ENCODE measurements at places on chromosomes 13 and 19.

DNA sequence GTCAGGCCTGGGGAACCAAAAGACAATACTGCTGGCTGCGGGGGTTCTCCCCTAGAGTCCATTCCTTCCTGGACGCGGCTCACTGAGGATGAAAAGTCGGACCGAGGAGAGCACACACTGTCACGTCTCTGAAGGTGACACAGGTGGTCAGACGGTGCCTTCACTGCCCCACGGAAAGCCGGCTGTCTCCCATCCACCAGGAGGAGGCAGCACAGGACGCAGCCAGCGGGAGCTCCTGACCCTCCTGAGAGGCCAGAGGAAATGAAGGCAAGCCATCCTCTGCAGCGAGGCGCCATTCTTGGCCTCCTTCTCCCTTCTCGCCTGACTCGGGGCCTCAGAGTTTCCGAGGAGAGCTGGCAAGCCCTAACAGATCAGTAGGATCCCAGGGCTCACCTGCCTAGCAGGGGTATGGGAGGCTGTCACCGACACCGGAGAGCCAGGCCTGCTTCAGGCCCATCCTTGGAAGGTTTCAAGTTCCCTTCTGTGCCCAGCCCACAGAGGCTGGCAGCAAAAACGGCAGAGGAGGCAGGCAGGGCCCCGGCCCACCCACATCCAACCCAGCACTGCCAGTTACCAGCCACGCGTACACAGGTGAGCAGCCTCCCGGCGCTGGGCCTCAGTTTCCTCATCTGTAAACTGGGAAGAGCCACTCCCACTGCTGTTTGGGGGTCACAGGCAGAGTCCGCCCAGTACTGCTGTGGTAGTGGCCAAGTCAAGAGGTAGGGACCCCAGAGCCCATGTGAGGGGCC lies 4.5 kb downstream of the REXO1 start:
- DNase-seq = no peak

GRCh38 chr13:86446311-86446710 lies 647.1 kb upstream of the SLITRK6 start:
- no peak for DNase-seq

GRCh38 chr13:109093998-109094397 lies 464.6 kb downstream of the MYO16 start:
- DNase-seq = no peak

GRCh38 chr13:113874579-113875428 lies 10.9 kb upstream of the GAS6 start:
- no peak for DNase-seq

- DNase-seq = no peak
Observed at GRCh38 chr19:57570707-57571106, 8.0 kb downstream of the ZNF416 start.

- DNase-seq = no peak
Observed at GRCh38 chr13:43846496-43847158, 32.9 kb downstream of the CCDC122 start.

GRCh38 chr19:3682741-3683404 lies 17.4 kb downstream of the PIP5K1C start:
- no peak for DNase-seq

GRCh38 chr19:3411636-3412035 lies 45.3 kb downstream of the NFIC start:
- no peak for DNase-seq

GRCh38 chr19:46624958-46625661 lies at the start of gene PTGIR:
TSS of gene PTGIR (minus strand) at chr19:46625089. CDS start at chr19:46624225, 864 bp downstream.
- peak; percentile 70 for DNase-seq

DNA sequence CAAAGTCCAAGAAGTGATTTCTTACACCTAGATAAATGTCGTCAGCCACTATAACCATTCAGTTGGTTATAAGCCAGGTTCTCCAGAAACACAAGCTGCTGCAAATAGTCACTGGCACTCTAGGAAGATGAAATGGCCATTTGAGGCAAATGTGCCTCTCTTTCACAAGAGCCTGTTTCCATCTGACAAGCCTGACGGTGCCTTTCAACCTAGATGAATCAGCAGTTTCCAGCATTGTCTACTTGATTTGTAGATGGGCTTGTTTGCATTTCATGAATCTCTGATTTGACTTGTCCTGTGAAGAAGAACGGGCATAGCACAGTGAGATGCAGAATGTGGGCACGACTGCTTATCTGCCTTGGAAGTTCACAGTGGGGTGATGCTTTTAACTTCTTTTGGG lies 327.2 kb downstream of the LMO7 start:
- no peak for DNase-seq

DNA sequence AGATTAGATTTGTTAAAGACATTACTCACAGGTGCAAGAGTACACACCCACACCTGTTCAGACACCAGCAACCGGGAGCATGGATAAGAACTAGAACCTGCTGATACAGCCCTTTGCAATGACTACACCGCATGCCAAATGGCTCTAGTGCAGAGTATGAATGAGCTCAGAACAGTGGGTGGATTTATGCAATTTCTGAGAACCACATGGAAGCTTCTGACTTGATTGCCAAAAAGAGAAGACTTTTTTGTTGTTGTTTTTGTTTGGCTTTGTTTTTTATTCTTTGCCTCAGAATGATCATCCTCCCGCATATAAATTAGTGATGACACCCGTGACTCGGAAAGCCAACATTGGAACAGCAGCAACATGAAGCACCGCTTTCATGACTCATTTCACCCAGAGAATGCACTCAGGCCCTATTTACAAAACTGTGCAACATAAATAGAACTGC lies 77.4 kb upstream of the LRCH1 start:
- DNase-seq = no peak

- DNase-seq = no peak
Observed at GRCh38 chr13:60690604-60691003, 293.6 kb downstream of the TDRD3 start.

DNA sequence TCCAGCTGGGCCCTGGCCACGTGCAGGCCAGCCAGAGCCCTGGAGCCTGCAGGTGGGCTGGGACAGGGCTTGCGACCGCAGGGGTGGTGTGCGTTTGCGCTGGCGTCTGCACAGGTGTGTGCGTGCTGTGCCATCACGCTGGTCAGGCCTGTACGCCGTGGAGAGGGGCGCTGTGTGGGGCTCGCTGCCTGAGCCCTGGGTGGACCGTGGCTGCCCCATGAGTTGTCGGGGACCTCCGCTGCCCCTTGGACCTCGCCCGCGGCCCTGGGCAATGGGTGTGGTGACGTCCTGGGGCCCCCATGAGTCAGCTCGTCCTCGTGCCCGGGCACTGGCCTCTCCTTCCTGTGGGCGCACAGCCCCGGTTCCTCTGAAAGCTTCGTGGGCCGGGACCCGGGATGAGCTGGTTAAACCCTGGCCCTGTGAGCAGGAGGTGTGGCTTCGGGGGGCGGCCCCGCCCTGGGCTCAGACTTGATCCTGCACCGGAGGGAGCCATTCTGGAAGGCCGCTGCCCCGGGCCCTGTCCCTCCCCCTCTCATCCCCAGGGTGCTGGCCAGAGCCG lies 6.8 kb downstream of the CSNK1G2 start:
- DNase-seq = no peak

- no peak for DNase-seq
Observed at GRCh38 chr19:16621165-16621800, 6.7 kb downstream of the MED26 start.

GRCh38 chr19:41720103-41720502 lies 11.7 kb downstream of the CEACAM5 start:
- DNase-seq = no peak

- DNase-seq = no peak
Observed at GRCh38 chr13:82224806-82225205, 1657.5 kb downstream of the SLITRK1 start.

- DNase-seq = no peak
Observed at GRCh38 chr13:39159393-39159792, 121.1 kb downstream of the NHLRC3 start.

DNA sequence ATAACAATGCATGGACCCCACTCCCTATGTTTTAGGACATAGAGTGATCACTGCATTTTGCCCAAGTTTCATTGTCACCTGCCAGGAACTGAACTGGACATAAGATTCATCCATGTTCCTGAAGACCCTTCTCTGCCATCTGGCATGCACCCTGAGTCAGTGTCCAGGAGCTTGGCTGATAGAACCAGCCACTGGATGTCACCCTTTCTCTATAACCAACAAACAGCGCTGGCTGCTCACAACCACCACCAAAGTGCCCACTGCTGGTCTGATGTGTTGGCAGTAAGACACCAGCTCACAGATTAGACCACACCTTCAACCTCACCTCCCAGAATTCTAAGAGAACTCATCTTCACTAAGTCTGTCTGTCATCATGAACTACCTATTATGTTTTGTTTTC lies 333.4 kb downstream of the ITGBL1 start:
- DNase-seq = no peak

- no peak for DNase-seq
Observed at GRCh38 chr19:56170261-56170660, 5.5 kb upstream of the GALP start.

DNA sequence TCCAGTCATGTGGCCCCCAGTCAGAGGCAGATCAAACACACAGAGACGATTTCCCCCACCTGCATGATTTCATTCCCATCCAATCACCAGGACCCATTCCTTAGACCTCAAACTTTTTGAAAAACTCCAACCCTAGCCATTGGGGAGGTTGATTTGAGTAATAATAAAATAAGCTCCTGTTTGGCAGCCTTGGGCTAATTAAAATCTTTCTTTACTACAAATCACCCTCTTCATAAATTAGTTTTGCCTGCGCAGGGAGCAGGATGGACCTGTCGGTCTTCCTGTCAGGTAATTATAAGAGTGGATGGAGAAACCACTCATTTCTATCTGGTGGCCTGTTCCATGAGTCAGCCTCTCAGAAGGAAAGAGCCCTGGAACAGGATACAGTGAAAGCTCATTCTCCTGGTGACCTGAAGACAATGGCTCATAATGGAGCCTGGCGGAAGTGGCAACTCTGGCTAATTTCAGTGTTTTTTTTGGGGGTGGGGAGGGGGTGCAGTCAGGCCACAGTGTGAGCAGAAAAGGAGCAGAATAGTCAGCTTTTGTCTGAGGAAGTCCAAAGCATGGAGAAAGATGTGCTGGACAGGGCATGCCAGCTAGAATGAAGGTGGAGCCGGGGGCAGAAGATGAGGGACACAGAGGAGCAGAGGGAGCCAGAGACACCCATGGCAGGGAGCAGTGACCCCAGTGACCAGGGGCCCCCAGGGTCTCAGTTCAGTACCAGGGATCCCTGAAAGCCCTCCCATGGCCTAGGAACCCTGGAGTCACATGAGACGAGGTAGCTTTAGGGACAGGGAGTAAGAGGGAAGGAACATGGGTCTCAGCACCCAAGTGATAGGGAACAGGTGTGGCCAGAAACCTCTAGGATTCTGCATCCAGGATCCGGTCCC lies 31.8 kb upstream of the PSG9 start:
- no peak for DNase-seq

GRCh38 chr13:111111376-111111937 lies 3.7 kb upstream of the ARHGEF7 start:
- no peak for DNase-seq

DNA sequence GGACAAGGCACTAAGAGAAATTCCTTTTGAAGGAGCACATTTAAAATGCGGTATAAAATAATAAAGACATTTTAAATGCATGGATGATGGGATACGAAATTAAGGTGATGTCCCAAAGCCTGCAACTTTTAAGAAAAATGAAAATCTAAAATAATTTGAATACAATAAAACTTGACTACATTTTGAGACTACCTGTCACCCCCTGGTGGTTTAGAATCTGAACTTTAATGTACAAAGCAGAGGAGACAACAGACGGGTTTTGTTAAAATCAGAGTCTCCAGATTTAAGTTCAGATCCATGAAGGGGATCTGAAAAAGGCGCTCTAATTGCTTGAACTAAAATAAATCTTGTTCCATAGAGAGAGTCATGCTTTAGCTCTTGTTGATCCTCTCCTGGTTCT lies 1129.3 kb upstream of the PCDH20 start:
- DNase-seq = no peak

- DNase-seq = no peak
Observed at GRCh38 chr13:27076421-27076820, 95.2 kb downstream of the USP12 start.

DNA sequence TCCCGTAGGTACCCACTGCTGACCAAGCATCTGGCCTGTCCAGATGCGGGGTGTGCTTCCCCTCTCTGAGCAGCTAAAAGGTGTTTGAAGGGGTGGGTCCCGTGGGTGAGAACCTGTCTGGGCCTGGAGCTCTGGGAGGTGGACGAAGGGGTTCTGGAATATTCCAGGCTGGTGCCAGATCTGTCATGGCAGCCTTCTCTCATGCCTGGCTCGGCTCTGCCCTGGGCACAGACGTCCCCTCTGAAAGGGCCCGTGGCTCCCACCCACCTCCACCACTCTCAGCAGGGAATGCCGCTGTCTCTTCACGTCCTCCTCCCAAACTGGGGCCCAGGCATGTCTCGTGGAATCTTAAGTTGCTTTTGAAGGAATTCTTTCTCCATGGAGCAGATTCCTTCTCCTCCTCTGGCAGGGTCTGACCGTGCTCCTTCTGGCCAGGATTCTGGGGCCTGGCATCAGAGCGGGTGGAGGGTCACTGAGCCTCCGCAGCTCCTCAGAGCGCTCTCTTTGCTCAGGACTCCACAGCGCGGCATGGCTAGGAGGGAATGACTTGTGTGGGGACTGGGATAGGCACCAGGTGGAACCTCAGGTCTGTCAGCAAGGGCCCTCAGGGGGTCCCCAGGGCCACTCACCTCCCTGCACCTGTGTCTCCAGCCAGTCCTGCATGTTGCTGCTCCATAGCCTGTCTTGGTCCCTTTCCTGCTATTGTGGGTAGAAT lies 5.9 kb upstream of the MCF2L start:
- DNase-seq = no peak

- DNase-seq = no peak
Observed at GRCh38 chr19:19062454-19063182, 1.2 kb upstream of the SLC25A42 start.

GRCh38 chr13:91313103-91313502 lies 34.4 kb upstream of the MIR17HG start:
- DNase-seq = no peak

DNA sequence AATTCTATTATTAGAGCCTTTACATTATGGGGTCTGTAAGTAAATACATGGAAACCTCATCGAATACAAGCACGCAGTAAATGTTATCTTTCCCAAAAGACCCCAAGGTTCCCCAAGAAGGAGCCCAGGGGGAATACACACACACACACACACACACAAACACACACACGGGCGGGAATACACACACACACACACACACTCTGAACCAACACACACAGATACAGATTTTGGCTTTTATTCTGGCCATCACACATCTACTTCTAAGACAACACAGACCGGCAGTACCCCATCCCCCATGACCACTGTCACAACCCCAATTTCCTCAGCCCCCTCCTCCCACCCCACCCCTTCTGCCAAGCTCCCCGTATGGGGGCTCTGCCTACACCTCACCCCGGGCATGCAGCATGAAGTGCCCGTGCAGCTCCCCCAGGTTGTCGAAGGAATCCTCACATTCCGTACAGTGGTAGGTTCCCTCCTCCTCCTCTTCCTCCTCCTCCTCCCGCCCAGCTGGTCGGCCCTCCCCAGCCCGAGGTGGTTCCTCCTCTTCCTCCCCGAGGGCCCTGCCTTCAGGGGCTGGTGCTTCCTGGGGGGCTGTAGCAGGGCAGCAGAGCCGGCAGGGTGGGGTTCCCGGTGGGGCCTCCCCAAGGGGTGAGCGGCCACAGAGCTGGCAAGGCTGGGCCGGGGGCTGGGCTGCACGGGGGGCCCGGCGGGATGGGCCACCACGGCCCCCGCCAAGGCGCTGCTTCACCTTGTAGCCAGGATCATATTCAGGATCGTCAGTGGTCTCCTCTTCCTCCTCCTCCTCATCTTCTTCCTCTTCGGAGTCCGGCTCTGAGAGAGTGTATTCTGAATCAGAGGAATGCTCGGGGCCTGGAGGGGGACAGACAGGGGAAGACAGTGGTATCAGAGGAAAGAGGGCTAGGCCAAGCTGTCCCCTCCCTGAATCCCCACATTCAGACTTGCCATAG lies 4.4 kb upstream of the SRRM5 start:
- DNase-seq = no peak

- DNase-seq = no peak
Observed at GRCh38 chr13:21675095-21675991, 4.5 kb downstream of the FGF9 start.

- no peak for DNase-seq
Observed at GRCh38 chr13:87124785-87125074, 546.4 kb upstream of the SLITRK5 start.
